Epithelial cell of prostate (primary cell): ENCODE measurements at places on chromosomes 1 and 21.

- DNase-seq, result no peak
Measured at GRCh38 chr1:43991200-43991475, 261 bp upstream of the CCDC24 start.

GRCh38 chr1:10208537-10208936, 1.8 kb upstream of the KIF1B start:
- DNase-seq, result no peak

- no peak for DNase-seq
Measured at GRCh38 chr1:216124192-216124781, 299.0 kb downstream of the USH2A start.

DNA sequence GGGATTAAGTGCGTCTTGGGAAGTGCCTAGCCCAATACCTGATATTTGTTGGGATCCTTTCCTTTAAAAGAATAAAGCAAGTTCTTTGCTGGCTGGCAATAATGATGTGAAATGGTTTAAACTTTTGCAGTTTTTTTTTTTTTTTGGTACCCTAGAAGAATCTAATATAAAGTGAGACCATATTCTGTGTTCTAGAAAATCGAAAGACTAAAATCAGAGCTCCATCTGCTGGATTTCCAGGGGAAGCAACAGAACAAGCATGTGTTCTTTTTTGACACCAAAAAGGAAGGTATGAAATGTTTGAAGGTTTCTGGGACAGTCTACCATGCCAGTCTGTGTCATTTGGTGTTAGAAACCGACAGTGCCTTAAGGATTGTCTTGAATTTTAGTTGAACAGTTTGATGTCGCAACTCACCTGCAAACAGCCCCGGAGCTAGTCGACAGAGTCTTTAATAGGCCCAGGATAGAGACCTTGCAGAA, 6.4 kb downstream of the UTP11 start:
- DNase-seq, result no peak

- DNase-seq, result no peak
Measured at GRCh38 chr21:34793471-34793870, 124.7 kb downstream of the CLIC6 start.

GRCh38 chr1:42422737-42423136, 33.1 kb downstream of the ZMYND12 start:
- no peak for DNase-seq

GRCh38 chr1:239717918-239718184, 331.5 kb downstream of the CHRM3 start:
- DNase-seq, result no peak
